ENCODE measurements at places on chromosomes 5 and 9.

DNA sequence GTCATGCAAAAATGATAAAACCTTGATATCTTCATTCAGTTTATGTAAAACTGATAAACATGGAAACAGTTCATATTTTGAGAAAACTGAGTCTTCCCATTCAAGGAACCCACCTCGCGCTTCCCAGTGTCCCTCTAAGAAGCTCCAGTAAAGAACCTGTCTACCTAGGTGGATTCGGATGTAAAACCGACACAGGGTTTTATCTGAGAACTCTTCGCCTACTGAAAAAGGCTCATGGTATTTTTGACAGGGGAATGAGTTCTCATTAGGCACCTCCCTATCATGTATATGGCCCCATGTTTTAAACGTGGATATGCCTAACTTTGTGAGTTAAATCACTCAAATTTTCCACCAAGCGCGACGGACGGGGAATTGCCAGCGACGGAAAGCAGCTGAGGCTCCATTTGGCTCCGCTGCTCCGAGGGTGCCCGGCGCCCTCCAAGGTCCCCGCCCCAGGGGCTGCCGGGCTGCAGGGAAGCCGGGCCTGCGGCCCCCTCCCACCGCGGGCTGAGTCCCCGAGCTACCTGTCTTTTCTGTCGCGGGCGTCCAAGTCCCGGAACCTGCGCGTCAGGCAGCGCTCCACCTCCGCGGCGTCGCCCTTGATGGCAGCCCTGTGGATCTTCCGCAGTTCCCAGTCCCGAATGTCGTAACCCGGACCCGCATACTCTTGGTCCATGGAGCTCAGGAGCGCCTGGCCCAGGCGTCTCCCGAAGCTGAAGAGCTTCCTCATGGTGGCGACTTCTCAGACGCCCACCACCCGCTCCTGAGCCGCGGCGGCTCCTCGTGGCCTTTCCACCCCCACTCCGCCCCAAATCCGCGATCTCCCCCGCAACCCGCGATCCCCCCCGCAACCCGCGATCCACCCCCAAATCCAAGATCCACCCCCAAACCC is 594 bp downstream of the ANKRD18A start:
- no peak for DNase-seq

- no peak for DNase-seq
These were observed 218.1 kb downstream of the CETN3 start for GRCh38 chr5:90191352-90192045.

- DNase-seq = peak; percentile 30
These were observed 24.0 kb downstream of the CSF1R start for GRCh38 chr5:150062216-150062922.

GRCh38 chr5:104699438-104699837 is 1136.8 kb upstream of the NUDT12 start:
- DNase-seq = no peak

DNA sequence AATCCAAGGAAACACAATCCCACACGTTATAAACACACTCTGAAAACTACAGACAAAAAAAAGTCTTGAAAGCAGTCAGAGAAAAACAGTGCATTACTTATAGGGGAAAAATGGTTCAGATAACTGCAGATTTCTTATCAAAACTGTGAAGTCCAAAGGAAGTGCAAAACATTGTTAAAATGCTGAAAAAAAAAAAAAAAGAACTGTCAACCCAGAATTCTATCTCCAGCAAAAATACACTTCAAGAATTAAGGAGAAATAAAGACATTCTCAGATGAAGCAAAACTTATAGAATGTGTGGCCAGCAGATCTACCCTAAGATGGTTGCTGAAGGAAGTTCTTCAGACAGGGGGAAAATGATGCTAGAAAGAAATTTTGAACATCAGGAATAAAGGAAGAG is 40.4 kb downstream of the ADAMTS2 start:
- no peak for DNase-seq

DNA sequence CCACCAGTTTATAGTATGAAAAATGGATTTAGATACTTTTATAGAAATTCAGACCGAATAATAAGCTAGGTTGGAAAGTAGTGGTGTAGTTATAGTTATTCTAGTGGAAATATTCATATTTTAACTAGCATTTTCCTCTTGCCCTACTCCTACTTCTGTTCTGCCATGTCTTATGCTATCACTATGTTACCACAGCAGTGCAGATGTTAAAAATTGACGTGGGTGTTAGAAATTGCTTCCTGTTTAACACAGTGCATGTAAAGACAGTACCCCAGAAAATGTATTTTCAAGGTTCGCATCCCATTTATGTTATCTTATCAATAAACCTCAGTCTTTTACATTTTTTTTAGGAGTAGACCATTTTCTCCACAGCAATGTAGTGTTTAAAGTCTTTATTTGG is 774.2 kb upstream of the CDH10 start:
- DNase-seq = no peak

GRCh38 chr9:79623799-79624721 is 52.3 kb downstream of the TLE4 start:
- peak; percentile 89 for DNase-seq

DNA sequence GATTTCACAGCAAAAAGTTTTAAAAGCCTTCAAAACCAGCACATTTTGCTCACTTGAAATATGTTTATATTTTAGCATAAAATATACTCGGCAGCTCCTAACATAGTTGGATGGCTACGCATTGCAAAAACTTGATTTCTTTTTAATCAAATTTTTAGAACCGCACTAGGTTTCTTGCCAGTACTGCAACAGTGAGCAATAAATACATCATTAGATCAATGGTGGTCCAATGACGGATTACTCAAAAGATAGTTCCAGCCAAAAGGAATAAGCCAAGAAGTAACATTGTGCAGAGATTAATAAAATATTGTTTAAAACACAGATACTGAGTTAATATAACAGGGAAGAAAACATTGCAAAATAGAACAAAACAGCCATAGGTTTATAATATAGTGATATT is 5.5 kb downstream of the MARCHF3 start:
- no peak for DNase-seq

GRCh38 chr9:123695386-123695785 is 234.5 kb downstream of the DENND1A start:
- no peak for DNase-seq

DNA sequence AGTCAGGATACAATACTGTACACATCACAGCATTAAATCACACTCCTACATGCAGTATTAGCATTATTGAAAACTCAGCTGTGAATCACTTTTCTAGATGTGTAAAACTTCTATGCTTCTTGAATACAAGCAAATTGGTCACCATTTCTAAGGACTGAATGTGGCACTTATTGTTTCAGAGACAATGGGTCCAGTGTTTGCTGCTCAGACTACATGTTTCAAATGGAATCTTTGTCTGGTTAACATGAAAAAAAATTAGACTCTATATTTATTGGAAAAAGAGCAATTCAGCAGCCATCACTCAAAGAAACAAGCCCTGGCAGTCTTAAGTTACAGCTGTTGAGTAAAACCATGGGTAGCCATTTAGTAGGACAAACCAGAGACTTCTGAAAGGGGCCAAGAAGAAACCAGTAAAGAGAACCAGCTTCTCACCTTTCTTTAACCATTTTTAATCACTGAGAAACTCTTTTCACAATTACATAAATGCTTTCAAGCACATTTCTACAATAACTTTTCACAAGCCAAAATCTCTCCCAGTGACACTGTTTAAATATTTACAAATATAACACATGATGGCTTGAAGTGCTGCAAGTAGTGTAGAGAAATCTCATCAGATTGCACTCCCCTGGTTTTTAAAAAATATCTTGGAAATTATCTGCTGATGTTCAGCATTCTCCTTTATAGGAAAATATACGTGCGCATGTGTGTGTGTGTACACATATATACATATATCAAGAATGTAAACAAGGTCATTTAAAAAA is 35.2 kb downstream of the OR2K2 start:
- no peak for DNase-seq

DNA sequence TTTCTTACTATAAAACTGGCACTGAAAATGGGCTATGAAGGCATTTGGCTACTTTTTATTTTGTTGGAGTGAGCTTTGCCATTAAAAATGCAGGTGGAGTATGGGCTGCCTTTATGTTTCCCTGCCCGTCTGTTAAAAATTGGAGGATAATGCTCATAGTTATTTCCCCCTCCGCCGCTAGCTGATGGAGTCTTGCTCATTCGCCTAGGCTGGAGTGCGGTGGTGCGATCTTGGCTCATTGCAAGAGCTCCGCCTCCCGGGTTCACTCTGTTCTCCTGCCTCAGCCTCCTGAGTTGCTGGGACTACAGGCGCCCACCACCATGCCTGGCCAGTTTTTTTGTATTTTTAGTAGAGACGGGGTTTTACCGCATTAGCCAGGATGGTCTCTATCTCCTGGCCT is 8.6 kb downstream of the G3BP1 start:
- DNase-seq = no peak

- DNase-seq = no peak
These were observed 28.5 kb downstream of the GLDC start for GRCh38 chr9:6616951-6617602.

Measured in AML-193 (cell line).